ENCODE measurements at places on chromosomes 11 and 22. TPM values are rescaled to one million over a fixed set of nuclear protein-coding genes. Genes with fewer than 3 reads are reported as not detected.
A peak's percentile ranks its signal among the peaks of the same experiment; 100 is the strongest.

GRCh38 chr11:1763796-1764661 lies at the start of gene CTSD:
Gene CTSD, minus strand, starts transcription at chr11:1763927. Its CDS starts 68 bp downstream, at chr11:1763859.
- DNase-seq, result peak; percentile 98
- peaks cover 23% of the 10 kb centered on the region for H3K4me1 ChIP-seq
- no peaks in the 10 kb centered on the region for H3K27me3 ChIP-seq
- peak within 1 kb of the TSS; percentile 88 for H3K27ac ChIP-seq

- no peak overlapping the region for H3K27ac ChIP-seq
- no peak overlapping the region for H3K4me3 ChIP-seq
- H3K4me1 ChIP-seq, result no peaks in the 10 kb centered on the region
- no peaks in the 10 kb centered on the region for H3K36me3 ChIP-seq
- no peak for DNase-seq
These were observed 12.3 kb downstream of the PKNOX2 start for GRCh38 chr11:125176866-125177265.

GRCh38 chr11:11931461-11932055 lies 76.9 kb downstream of the DKK3 start:
- H3K36me3 ChIP-seq, result peaks cover 56% of the 10 kb centered on the region
- peak; percentile 68 for DNase-seq
- no peaks in the 10 kb centered on the region for H3K27me3 ChIP-seq
- H3K27ac ChIP-seq, result no peak overlapping the region
- no peak overlapping the region for H3K4me3 ChIP-seq
- H3K4me1 ChIP-seq, result peaks cover 2% of the 10 kb centered on the region

DNA sequence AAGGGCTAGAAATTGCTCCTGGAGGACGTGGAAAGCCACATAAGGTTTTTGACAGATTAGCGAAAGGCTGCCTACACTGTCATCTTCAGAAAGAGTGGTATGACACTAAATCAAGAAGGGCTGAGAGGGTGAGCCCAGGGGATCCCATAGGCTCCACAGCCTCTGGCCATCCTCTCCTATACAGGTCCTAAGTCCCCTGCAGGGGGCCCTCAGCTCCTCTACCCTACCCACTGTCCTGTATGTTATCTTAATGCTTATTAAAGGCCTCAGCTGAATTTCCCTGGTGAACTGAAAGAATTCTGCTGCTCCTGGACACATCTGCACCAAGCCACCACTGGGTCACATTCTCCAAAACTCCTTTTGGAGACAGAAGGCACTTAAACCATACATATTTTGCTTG lies 7.9 kb downstream of the KLHL22 start:
- peaks cover 26% of the 10 kb centered on the region for H3K36me3 ChIP-seq
- H3K4me3 ChIP-seq, result no peak overlapping the region
- H3K27me3 ChIP-seq, result no peaks in the 10 kb centered on the region
- H3K4me1 ChIP-seq, result peaks cover 21% of the 10 kb centered on the region
- no peak overlapping the region for H3K27ac ChIP-seq

- no peaks in the 10 kb centered on the region for H3K27me3 ChIP-seq
- no peak overlapping the region for H3K4me3 ChIP-seq
- no peaks in the 10 kb centered on the region for H3K4me1 ChIP-seq
- H3K27ac ChIP-seq, result no peak overlapping the region
These were observed 232.8 kb upstream of the UBASH3B start for GRCh38 chr11:122422682-122423081.

GRCh38 chr11:128580612-128581011 lies 6.7 kb downstream of the ETS1 start:
- no peaks in the 10 kb centered on the region for H3K36me3 ChIP-seq
- H3K27me3 ChIP-seq, result peaks cover 2% of the 10 kb centered on the region
- DNase-seq, result no peak
- peak overlapping the region; percentile 94 for H3K27ac ChIP-seq
- peak overlapping the region; percentile 71 for H3K4me3 ChIP-seq

DNA sequence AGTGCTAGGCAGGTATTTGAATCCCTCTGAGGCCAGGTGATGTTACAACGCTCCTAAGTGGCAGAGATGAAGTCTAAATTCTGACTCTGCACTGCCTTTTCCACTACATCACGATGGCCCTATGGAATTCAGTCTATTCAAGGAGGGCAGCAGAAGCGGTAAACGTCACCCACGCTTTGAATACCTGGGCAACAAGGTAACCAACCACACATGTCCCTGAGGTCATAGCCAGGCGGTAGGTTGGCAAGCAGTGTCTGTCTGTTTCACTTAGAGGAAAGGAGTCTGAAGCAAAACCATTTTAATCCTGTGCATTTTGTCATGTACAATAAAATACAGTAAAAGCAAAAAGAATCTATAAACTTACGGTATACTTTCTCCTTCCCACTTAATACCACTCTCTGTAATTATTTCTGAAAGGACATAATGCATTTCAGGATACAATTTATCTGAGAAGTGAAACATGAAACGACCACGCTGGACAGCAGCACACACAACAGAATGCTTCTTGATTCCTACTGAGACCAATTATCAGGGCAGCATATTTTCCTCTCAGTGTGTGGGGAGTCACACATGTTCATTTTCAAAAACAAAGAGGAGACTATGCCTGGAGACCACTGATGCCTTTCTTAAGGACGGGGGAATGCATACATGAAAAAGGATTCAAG lies 51.3 kb downstream of the PRDM10 start:
- DNase-seq, result no peak
- no peak overlapping the region for H3K27ac ChIP-seq
- H3K4me3 ChIP-seq, result no peak overlapping the region

DNA sequence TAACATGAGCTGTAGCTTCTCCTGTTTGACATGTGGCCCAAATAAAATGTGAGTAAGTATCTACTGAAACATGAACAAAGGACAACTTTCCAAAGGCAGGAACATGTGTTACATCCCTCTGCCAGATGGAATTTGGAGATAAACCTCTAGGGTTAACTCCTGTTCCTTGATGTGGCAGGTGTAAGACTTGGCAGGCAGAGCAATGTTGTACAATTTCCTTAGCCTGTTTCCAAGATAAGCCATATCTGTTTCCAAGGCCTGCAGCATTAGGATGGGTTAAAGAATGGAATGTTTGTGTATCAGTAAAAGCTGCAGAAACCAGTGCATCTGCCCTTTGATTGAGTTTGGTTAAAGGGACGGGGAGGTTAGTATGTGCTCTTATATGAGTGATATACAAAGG lies 8.8 kb upstream of the DNAJB13 start:
- DNase-seq, result no peak
- no peaks in the 10 kb centered on the region for H3K4me1 ChIP-seq
- no peaks in the 10 kb centered on the region for H3K27me3 ChIP-seq
- H3K36me3 ChIP-seq, result no peaks in the 10 kb centered on the region
- H3K4me3 ChIP-seq, result no peak overlapping the region
- no peak overlapping the region for H3K27ac ChIP-seq

DNA sequence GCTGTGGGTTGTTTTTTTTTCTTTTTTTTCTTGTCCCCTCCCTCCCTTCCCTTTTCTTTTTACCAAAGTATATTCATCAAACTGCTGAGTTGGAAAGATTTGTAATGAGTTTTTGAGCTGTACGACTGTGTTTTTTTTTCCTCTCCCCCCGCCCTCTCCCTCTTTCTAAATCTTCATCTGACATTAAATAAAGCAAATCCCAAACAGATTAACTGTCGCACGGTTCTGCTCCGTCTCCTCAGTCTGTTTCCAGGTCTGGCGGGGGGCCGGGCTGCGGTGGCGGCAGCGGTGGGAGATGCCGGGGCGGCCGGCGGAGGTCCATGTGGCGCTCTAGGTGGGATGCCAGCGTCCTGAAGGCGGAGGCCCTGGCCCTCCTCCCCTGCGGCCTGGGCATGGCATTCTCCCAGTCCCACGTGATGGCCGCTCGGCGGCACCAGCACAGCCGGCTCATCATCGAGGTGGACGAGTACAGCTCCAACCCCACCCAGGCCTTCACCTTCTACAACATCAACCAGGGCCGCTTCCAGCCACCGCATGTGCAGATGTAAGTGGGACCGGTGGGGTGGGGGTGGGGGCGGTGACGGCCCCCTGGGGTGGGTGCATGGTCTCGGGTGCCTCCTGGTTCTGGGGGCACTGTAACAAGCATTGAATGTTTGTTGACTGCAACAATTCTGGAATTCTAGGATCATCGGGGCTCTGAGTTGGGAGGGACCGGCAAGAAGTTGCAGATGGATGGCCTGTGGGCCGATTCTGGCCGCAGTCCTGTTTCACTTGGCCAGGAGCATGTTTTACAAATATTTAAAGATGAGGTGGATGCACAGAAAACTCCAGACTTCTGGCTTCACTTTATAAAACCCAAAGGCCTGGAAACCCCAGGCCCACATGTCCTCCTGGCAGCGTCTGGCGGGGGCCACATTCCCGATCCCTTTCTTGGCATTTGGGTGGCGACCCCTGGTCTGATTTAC lies 13.1 kb downstream of the MPPED1 start:
- no peak overlapping the region for H3K27ac ChIP-seq
- no peak for DNase-seq
- H3K27me3 ChIP-seq, result no peaks in the 10 kb centered on the region
- no peaks in the 10 kb centered on the region for H3K36me3 ChIP-seq
- H3K4me1 ChIP-seq, result no peaks in the 10 kb centered on the region

DNA sequence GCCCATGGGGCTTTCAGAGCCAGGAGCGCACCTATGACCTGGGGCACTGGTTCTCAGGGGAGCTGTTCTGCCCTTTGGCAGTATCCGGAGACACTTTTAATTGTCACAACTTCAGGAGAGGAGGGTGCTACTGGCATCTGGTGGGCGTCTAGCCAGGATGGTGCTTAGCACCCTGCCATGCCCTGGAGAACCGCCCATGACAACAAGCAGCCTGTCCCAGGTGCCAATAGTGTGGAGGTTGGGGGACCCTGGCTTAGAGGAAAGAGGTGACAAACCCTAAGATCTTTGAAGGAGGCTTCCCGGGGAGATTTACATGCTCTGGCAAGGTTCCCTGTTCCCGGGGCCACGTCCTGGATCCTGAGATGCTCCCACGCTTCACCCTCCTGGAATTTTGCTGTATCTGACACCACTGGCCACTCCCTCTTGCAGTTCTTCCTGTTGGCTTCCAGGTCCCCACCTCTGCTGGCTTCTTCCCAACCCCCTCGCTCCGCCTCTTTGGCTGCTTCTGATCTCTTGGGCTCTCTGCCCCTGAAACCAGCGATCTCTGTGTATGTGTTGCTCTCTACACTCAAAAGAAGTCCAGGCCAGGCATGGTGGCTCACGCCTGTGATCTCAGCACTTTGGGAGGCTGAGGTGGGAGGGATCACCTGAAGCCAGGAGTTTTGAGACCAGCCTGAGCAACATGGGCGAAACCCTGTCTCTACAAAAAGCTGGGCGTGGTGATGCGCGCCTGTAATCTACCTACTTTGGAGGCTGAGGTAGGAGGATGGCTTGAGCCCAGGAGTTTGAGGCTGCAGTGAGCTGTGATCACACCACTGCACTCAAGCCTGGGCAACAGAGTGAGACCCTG lies 31.1 kb downstream of the FADS3 start:
- H3K27me3 ChIP-seq, result no peaks in the 10 kb centered on the region
- no peak for DNase-seq
- H3K4me3 ChIP-seq, result no peak overlapping the region
- H3K4me1 ChIP-seq, result no peaks in the 10 kb centered on the region

DNA sequence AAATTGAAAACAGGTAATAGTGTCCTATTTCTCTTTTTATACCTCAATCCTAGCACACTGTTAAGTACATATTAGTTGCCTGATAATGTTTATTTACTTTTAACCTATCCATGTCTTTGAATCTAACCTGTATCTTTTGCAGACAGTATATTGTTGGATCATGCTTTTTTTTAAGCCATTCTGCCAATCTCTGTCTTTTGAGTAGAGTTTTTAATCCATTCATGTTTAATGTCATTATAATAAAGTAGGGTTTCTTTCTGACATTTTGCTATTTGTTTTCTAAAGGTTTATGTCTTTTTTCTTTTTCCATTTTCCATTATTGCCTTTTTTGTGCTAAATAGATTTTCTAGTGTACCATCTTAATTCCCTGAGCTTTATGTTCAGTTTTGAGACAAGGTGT lies 23.8 kb upstream of the DEPDC7 start:
- no peaks in the 10 kb centered on the region for H3K4me1 ChIP-seq
- H3K4me3 ChIP-seq, result no peak overlapping the region
- no peaks in the 10 kb centered on the region for H3K36me3 ChIP-seq
- no peak for DNase-seq

- H3K4me1 ChIP-seq, result peaks cover 60% of the 10 kb centered on the region
- no peak for DNase-seq
- peaks cover 23% of the 10 kb centered on the region for H3K36me3 ChIP-seq
- no peak overlapping the region for H3K4me3 ChIP-seq
- peak overlapping the region; percentile 67 for H3K27ac ChIP-seq
These were observed 103.8 kb downstream of the STIM1 start for GRCh38 chr11:3959015-3959902.

- peaks cover 84% of the 10 kb centered on the region for H3K36me3 ChIP-seq
- H3K4me3 ChIP-seq, result peak overlapping the region; percentile 88
- no peaks in the 10 kb centered on the region for H3K27me3 ChIP-seq
- H3K4me1 ChIP-seq, result peaks cover 76% of the 10 kb centered on the region
These were observed 3.3 kb downstream of the IL10RA start for GRCh38 chr11:117989351-117990102.

P2RX6 gene
- total RNA-seq, result not detected

ZNF280B gene
- total RNA-seq, result 2.8 TPM

STK33 gene
- 0.57 TPM for total RNA-seq

ROBO4 gene
- not detected for total RNA-seq

OR8G1 gene
- not detected for total RNA-seq

CATSPERZ gene
- total RNA-seq, result not detected
